ENCODE measurements at places on chromosomes 2 and 18.

GRCh38 chr2:202042444-202042843 lies 8.8 kb downstream of the FZD7 start:
- DNase-seq = no peak

DNA sequence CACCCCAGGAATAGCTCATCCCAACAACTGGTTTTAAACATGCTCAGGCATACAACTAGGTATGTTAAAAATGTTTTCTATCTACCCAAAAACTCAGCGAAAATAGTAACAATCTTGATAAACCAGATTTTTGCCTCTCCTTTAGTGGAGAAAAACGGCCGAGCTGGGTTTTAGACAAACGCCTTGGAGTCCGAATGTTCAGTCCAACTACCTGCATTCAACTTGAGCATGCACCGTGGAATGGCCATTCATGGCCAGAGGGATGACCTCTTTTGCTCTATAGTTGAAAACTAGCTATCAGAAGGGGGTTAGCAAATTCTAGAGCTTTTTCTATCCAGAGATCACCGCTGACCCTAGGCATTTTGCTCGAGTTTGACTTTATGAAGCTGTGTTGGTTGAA lies 30.8 kb downstream of the PDIA6 start:
- DNase-seq = no peak

DNA sequence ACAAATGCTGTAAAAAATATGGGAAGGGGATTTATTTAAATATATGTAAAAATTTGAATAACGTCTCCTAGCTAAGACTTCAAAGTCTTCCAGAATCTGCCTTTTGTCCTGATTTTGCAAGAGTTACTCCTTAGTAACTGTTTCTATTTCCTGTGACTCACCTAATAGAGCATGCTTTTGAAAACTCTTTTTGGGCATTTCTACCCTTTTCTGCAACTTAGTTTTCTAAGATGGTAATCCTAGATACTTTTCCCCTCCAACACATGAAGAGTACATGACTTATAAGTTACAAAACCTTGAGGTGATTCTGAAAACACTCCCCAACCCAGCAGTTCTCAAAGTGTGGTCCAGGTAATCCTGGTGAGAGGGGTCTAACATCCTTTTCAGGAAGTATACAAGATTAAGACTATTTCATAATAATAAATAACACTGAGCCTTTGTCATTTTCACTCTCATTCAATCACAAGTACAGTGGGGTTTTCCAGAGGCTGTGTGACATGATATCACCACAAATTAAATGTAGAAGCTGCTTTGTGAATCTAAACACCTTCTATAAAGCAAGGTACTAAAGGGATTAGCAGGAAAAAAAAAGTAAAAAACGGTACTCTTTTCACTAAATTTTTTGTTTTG lies 31.9 kb downstream of the PPP4R3B start:
- peak; percentile 11 for DNase-seq

- no peak for DNase-seq
Observed at GRCh38 chr2:152613235-152613634, 104.0 kb downstream of the PRPF40A start.

DNA sequence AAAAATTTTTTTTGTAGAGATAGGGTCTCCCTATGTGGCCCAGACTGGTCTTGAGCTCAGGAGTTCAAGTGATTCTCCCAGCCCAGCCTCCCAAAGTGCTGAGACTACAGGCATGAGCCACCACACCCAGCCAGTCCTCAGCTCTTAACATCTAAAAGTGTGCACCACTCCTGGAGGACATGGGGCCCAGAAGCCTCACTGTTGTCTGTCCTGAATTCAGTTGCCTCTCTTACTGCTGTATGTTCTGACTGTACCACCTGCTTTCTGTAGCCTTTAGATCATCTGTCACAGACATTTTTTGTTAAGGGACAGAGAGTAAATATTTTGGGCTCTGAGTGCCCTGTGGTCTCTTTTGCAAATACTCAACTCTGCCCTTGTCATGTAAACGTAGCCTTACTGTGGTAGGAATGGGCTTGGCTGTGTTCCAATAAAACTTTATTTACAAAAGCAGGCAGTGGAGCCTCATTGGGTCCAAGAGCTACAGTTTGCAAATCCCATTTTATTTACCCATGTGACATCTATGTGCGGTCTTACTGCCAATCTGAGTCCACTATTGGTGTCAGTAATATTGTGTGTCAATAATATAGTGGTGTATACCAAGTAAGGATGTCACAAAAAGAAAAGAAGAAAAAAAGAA lies 38.1 kb downstream of the TMEM37 start:
- DNase-seq = no peak

GRCh38 chr18:10404168-10404567 lies 50.3 kb upstream of the APCDD1 start:
- no peak for DNase-seq

DNA sequence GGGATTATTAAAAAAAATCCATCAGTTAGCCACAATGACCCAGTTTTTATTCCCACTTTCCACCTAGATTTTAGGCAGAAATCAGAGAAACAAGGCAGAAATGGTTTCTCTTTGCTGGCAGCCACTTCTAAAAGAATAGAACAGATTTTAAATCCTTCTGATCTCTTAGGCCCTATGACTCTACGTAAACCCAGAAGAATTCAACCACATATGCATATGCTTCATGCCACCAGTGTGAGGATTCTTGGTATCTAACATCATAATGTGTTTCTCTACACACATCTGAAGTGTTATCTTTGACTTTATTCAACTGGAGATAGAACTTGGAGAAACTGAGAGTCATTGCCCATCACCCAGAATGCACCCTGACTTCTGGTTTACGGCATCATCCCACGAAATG lies 128.7 kb upstream of the TANK start:
- DNase-seq = peak; percentile 9

- DNase-seq = no peak
Observed at GRCh38 chr18:36315736-36316135, 18.2 kb downstream of the FHOD3 start.

DNA sequence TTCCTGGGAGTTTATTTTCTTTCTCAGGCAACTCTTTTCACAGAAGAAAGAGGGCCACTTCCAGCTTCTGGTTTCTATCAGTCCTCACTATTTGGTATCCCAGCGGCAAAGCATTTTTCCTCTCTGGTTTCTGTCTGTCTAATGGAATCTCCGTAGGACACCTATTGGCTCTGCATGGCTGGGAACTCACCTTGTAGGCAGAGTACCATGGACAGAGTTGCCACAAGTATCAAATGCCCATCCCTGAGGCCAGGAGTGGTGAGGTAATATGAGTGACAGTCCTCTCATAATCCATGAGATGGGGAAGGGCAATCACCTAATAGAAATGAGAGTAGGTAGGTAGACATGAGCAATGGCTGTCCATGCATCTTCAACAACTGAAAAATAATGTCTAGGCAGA lies 369.5 kb upstream of the PIK3C3 start:
- no peak for DNase-seq

- DNase-seq = no peak
Observed at GRCh38 chr18:58009166-58009565, 34.9 kb upstream of the NEDD4L start.

- no peak for DNase-seq
Observed at GRCh38 chr2:204638471-204639194, 93.4 kb downstream of the PARD3B start.

DNA sequence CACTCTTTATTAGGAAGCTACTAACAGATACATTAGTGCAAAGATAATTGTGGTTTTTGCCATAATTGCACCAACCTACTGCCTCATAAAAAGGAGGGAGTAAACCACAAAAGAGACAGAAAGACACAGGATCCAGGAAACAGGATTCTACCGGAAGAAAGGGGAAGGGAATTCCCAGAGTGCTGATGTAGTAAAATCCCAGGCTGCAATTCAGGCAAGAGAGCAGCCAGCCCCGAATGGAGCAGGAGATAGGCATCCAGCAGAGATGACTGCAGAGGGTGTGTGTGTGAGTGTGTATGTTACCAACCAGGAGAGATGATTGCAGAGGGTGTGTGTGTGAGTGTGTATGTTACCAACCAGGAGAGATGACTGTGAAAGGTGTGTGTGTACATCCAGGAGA lies 84.4 kb downstream of the KCNS3 start:
- peak; percentile 44 for DNase-seq

DNA sequence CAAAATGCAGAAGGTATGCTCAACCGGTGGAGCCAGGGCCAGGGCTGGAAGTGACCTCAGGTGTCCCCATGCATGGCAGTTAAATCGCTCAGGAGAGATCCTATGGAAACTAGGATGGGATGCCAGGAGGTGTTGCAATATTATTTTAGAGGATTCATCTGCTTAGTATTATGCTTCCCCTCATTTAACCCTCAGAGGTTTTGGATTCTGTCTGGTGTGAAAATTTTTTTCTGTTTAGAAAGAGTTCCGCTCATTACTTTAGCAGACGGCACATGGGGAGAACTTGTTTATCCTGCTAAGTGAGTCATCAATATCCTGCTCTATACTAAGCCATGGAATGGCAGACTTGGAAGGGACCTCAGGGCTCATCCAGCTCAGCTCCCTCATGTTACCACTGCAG lies 42.5 kb downstream of the TRIB2 start:
- DNase-seq = no peak

- no peak for DNase-seq
Observed at GRCh38 chr2:83016343-83017110, 1442.6 kb downstream of the SUCLG1 start.

DNA sequence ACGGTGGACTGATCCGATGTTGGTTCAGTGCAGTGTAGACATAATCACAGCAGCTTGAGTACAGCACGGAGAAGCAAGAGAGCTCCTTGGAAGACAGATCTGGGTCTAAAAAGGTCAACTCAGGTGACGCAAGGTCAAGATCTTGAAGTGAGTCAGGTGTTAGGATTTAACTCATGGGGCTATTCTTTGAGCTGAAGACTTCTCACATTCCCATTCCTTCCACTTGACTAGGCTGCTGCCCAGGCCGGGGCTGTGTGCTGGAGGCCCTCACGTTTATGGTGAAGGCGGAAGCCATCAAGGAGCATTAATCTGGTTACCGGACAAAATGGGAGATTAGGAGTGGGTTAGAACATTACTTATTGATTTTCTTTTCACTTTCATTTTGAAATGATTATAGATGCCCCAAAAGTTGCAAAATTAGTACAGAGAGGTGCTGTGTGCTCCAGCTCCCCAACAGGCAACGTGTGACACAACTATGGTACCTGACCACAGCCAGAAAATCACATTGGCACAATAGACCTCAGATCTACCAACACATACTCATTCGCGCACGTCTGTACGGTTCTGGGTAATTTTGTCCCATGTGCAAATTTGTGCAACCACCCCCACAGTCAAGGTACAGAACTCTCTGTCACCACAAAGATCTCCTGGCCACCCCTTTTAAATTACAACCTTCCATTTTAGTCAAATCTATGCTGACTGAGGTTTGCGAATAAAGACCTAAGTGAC lies 77.6 kb upstream of the SEC11C start:
- no peak for DNase-seq

DNA sequence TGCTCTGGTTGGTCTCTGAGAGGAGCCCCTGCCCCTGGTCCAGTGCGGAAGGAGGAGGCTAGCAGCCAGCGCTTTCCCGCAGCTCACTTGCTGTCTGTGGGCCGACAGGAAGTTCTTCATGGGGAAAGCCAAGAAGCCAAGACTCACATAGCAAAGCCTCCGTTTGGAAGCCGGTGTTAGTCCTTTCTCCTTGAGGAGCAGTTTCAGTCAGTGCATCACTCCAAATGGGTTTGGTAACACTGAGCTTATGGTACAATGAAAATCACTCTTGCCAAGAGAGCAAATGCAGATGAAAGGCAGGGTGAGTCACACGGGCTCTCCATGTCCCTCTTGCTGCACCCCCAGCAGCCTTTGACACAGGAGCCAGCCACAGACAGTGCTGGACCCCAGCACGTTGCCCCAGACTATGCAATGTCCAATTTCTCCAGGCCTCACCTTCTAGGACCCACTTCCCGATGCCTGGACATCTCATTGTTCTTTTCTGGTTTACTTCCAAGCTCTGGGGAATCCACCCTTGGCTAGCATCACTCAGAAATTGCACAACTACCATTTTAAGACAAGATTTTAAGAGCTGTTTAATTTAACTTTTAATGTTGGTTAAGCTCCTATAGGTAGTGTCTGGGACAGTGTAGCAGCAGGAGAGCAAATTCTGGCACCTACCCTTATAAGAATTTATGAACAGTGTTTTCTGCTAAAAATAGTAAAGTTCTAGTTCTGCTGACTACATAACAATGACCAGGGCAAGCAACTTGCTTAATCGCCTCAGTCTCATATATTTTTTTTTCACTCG lies 174.9 kb downstream of the ASB1 start:
- DNase-seq = peak; percentile 34

- DNase-seq = no peak
Observed at GRCh38 chr2:4618141-4618540, 914.8 kb downstream of the DCDC2C start.

- DNase-seq = peak; percentile 59
Observed at GRCh38 chr18:23101861-23102432, 33.3 kb upstream of the CABLES1 start.

DNA sequence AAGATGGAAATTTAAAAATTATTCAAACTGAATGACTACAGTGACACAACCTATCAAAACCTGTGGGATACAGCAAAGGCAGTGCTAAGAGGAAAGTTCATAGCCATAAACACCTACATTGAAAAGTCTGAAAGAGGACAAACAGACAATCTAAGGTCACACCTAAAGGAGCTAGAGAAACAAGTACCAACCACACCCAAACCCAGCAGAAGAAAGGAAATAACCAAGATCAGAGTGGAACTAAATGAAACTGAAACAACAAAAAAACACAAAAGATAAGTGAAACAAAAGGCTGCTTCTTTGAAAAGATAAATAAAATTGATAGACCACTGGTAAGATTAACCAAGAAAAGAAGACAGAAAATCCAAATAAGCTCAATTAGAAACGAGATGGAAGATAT lies 247.2 kb upstream of the ZNF804A start:
- no peak for DNase-seq

GRCh38 chr2:74587664-74588277 lies 33.3 kb downstream of the DOK1 start:
- peak; percentile 46 for DNase-seq

- peak; percentile 27 for DNase-seq
Observed at GRCh38 chr2:55986700-55987440, 63.3 kb upstream of the EFEMP1 start.

- DNase-seq = no peak
Observed at GRCh38 chr18:25350489-25351251, 1.3 kb downstream of the ZNF521 start.

- DNase-seq = no peak
Observed at GRCh38 chr18:31252522-31252921, 65.4 kb upstream of the DSG1 start.

- no peak for DNase-seq
Observed at GRCh38 chr2:179455824-179456223, 191.2 kb upstream of the SESTD1 start.
